ENCODE measurements at places on chromosomes 2 and 18.

GRCh38 chr2:128502638-128503246 lies 184.1 kb upstream of the HS6ST1 start:
- no peak for DNase-seq

DNA sequence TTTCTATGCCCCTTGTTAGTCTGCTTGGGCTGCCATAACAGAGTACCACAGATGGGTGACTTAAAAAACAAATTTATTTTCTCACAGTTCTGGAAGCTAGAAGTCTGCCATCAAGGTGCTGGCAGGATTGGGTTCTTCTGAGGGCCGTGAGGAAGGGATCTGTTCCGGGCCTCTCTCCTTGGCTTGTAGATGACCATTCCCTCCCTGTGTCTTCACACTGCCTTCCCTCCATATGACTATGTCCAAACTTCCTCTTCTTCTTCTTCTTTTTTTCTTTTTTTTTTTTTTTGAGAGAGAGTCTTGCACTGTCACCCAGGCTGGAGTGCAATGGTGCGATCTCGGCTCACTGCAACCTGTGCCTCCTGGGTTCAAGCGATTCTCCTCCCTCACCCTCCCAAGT lies 13.1 kb upstream of the CCNYL1 start:
- DNase-seq = no peak

GRCh38 chr18:56269958-56270357 lies 368.4 kb downstream of the TXNL1 start:
- DNase-seq = no peak

- DNase-seq = no peak
Observed at GRCh38 chr2:195319548-195320412, 337.2 kb upstream of the SLC39A10 start.

DNA sequence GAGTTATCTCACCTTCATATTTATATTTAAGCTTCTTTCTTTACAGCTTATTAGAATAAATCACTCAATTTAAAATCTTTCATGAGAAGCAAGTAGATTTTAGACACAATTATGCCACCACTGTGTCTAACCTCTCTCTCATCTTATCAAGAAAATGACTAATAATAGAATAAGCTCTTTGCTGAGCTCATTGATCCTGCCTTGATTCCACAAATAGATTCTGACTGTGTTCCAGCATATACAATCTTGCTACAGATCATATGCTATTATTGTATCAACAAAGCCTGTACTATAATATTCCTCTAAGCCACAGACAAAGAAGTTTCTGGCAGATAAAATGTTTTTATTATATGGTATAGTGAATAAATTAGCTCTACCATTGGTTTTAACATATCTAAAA lies 168.7 kb upstream of the GULP1 start:
- DNase-seq = no peak
